Mesothelial cell of epicardium (in vitro differentiated cells): ENCODE measurements at places on chromosomes 3 and 15.
A peak's percentile ranks its signal among the peaks of the same experiment; 100 is the strongest.

DNA sequence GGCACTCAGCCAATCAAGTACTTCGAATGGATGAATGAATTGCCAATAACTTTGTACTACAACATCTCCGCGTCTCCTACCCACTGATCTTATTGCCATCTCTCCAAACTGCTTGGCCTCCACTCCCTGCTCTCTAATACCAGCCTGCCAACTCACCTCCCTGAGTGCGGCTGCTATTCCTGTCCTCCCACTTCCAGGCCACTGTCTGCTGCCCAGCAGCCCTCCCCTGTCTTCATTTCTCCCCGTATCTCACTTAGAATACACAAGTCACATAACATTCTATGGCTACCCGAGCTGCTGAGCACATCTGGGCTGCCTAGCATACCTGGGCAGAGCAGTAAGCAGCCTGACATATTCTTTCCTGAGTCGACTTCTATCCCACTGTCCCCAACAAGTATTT lies 149.9 kb upstream of the LRTM1 start:
- DNase-seq = no peak

DNA sequence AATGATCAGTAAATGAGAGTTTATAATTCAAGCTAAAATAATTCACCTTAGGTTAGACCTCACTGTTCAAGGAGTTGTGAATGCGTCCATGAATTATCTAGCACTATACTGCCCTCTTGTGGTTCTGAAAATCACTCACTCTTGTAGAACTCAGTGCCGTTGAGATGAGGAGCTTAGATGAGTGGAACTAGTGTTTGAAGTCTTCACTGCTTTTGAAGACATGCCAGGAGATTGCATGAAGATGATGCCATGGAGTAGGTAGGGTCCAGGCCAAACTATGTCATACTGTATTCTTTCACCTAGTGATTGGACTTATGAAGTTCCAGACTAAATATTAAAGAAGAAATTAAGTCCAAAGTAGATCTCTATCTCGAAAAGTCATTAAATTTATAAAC lies 28.8 kb downstream of the LYSMD4 start:
- no peak for DNase-seq

GRCh38 chr3:5221701-5222100 lies 34.2 kb downstream of the EDEM1 start:
- DNase-seq = no peak

DNA sequence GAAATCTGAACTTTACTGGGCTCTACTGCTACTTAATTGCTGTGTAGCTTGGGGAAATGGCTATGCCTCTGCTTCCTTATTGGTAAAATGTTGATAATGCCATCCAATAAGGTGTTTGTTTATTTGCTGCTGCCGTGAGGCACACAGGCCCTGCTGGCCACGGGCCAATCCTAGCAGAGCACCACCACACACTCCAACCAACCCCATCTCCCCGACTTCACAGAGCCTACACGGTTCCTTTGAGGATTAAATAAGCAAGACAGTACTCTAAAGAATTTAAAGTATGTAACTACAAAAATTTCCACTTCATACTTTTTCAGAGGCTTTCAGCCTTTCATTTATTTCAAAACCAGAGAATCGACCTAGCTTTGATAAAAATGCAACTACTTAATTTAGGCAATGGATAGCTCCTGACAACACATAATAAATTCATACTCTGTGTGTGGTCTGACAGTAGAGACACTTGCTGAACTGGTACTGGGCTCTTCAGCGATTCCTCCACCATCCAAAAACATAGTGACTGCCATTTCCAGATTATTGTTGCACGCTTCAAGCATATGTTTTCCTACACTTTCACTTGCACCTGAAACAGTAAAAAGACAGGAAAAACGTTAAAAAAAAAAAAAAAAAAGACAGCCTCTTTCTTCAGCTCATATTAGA lies 25.3 kb downstream of the UBXN7 start:
- DNase-seq = peak; percentile 33

GRCh38 chr3:37712918-37713817 lies 148.5 kb upstream of the CTDSPL start:
- DNase-seq = no peak

DNA sequence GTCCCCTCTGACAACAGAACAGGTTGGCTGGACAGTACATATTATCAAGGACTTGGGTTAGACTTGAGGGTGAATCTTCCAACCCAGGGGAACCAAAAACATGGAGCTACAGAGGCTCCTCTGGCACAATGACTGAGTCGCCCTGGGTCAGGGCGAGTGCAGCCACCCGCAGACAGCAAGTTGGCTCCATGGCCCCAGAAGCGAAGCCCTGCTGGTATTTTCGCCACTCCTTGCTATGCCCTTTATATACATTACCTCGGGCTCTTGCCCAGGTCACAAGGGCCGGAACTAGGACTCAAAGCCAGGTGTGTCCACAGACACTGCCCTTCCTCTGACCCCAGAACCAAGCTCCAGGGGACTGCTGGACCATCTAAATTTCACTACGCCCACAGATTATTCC lies 64.6 kb downstream of the ADCY5 start:
- no peak for DNase-seq

DNA sequence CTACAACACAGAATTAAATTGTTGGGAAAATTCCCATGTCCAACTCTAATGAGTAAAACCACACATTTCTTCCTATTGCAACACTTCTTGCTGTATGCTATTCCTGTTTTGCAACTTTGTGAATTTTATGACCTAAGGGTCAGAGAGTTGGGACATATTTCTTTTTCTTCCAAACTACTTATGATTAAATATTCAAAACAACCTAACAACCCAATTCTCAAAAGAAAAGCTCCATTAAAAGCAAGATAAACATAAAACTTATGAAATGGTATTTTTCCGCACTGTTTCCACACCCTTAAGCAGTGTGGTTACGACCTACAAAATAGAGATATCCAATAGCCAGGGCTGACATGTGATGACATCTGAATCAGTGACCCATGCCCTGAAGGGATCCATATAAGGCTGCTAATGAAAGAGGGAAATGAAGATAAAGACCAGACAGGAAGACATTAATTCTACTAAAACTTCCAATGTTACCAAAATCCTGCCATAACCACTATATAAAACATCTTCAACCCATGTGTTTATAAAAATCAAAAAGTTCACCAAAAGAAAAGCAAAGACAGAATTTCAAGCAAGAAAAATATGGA lies 45.6 kb downstream of the DMXL2 start:
- no peak for DNase-seq

DNA sequence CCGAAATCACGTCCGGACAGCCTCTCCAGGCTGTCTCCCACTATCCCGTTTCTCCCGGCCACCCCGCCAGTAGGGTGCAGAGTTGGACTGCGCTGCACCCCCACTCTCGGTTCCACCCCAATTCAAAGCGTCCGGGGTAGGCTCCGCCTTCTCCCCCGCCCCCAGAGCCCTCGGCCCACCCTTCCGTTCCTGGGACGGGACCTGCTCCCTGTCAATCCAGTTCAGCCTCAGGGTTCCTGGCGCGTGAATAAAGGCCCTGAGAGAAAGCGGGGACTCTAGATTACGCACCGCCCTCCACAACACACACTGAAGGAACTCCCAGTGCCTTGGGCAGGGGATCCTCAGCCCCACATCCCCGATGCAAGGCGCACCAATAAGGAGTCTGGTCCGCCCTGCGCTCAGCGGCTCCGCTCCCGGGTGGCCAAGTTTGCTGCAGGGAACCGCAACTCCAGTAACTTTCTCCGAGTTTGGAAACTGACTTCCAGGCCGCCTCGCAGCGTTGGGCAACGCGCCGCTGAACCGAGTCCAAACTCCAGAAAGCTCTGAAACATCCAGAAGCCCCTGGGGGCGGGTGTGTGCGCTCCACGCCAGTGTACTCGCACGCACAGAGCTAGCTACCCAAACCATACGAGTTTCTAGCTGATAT lies 1.9 kb downstream of the ADAMTS9 start:
- DNase-seq = peak; percentile 84

GRCh38 chr15:52214553-52214952 lies 23.4 kb upstream of the GNB5 start:
- no peak for DNase-seq

DNA sequence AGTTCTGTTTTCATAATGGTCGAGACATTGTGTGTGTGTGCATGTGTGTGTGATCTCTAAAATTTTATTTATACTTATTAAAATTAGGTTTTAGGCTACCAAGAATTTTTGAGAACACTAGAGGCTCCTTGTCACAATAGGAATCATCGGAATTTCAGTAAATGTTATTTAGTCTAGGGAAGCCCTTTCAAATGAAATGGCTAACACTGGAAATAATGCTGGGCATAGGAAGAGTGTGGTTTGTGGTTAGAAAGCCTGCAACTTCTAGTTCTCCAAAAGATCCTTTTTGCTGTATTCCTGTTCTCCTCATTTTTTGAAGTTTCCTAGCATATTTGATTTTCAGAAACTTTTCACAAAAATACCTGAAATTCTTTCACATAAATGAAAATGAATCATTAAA lies 92.5 kb upstream of the MBNL1 start:
- DNase-seq = no peak

GRCh38 chr3:48289659-48290058 lies 43.8 kb downstream of the SPINK8 start:
- no peak for DNase-seq

- no peak for DNase-seq
These were observed 7.8 kb downstream of the DNAJB8 start for GRCh38 chr3:128458746-128459460.

GRCh38 chr15:93362821-93363220 lies 273.8 kb upstream of the RGMA start:
- DNase-seq = no peak

GRCh38 chr3:186060222-186060621 lies 48.7 kb downstream of the ETV5 start:
- DNase-seq = no peak

DNA sequence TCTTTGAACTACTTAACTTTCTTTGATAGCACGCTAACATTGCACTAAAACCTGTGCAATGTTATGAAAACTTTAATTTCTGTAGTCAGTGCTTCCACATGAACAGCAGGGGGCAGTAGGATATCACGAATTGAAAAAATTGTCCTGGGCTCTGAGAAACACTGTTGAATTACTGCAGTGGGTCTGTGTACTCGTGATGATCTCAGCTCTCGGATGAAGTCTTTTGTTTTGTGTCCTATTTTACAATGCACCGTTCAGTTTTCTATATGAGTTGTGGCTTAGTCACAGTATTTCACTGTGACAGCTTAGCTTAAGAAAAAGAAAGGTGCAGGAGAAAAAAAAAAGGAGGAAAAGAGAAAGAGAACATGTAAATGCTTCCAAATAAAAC lies 141.3 kb upstream of the CCDC54 start:
- no peak for DNase-seq

DNA sequence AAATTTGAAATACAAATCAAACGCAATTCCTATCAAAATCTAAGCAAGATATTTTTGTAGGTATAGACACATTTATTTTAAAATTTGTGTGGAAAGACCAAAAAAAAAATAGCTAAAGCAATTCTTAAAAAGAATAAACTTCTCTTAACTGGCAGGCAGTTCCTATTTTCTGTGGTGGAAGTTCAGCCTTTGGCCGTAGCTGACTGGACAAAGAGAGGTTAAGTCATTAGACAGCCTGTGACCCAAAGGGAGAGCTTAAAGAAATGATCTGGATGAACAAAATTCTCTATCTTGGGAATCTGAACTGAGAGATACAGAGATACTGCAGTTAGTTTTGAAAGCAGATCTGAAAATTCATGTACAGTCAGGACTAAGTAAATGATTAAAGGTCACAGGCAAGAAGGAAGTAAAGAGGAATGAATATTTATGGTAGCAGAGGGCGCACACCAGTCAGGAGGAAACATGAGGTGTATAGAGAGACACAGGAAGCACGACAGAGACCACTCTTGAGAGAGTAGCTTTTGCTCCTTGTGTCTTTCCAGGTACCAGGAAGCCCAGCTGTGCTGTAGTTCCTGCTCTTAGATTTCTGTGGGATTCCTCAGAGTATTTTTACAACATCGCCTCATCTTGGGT lies 57.5 kb downstream of the TPRG1 start:
- no peak for DNase-seq

DNA sequence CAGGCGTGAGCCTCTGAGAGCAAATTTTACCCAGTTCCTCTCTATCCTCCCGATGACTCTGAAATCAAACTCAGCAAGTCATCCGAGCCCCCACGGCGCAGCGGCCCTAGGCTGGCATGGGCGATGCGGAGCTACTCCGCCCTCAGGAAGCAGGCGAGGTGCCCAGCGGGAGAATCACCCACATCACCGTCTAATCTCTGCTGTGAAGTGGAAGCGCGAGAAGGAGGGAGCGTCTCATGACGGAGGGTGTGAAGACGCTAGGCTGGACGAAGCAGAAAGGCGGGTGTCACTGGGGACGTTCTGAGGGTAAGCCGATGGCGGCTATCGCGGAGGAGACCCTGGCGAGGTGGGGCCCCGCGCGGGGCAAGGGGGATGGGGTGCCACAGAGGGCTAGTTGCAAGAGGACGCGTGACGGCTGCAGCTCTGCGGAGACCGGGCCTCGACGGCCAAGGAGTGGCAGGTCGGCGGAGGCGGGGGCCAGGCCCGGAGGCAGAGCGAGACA lies 9.1 kb upstream of the GNAI2 start:
- DNase-seq = no peak

GRCh38 chr3:31775383-31775782 lies 205.7 kb downstream of the OSBPL10 start:
- DNase-seq = no peak

DNA sequence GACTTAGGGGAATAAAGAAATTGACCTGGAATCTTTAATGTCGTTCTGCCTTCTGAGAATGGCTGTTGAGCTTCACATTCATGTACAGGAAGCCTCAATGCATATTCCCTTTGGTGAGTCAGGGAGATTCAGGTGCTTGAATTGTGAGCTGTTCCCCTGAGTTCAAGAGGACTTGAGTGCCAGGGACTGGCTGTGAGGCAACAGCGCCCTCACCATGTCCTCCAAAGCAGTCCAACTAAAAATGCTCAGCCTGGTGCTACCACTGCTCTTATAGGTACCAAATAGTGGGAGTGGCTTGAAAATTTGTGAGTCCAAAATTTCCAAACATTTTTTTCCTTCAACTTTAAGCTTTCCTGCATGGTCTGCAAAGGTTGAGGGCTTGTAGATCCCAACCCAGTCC lies 54.1 kb downstream of the LEO1 start:
- no peak for DNase-seq

GRCh38 chr3:15284121-15284889 lies 48.1 kb downstream of the SH3BP5 start:
- no peak for DNase-seq

GRCh38 chr3:143511174-143511879 lies 336.9 kb downstream of the SLC9A9 start:
- no peak for DNase-seq

- no peak for DNase-seq
These were observed 33.6 kb downstream of the SPATA12 start for GRCh38 chr3:57093971-57094535.
